ENCODE measurements at places on chromosomes 1 and 21.

- DNase-seq: no peak
These were observed 58.3 kb downstream of the MACF1 start for GRCh38 chr1:39262802-39263201.

DNA sequence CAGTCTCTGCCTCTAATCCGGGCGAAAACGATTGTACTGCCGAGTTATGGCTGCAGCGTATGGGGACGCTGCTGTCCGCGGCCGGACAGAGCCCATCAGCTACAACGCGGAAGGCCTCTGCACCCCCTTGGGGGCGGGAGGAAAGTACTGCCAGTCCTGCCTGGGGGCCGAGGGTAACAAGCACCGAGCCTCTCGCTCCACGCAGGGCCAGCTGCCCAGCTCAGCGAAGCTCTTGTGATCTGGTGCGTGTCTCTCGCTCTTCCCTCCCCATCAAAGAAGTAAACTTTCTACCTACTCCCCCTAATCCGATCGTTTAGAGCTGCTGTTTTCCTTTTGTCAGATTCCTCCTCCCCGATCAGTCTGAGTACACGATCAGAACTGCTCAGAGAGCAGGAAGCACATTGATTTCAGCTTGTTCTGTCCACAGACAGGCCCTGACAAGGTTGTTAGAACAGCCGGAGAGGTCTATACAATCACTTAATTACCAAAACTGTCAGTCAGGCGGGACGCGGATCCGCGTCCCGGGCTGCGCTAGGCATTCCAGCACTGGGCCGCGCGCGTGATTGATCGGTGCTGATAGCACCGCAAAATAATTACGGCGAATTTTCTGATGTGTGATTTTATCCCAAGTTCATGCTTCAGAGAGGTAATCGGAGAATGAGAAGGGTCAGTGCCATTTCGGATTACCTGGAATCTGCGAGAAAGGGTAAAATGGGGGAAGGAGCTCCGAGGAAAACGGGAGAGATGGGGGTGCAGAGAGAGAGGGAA, 8.7 kb upstream of the BARHL2 start:
- no peak for DNase-seq

GRCh38 chr1:173049322-173049633, 1.5 kb downstream of the TNFSF18 start:
- DNase-seq: no peak

- peak; percentile 56 for DNase-seq
These were observed 27.3 kb downstream of the GPR157 start for GRCh38 chr1:9101510-9102146.

DNA sequence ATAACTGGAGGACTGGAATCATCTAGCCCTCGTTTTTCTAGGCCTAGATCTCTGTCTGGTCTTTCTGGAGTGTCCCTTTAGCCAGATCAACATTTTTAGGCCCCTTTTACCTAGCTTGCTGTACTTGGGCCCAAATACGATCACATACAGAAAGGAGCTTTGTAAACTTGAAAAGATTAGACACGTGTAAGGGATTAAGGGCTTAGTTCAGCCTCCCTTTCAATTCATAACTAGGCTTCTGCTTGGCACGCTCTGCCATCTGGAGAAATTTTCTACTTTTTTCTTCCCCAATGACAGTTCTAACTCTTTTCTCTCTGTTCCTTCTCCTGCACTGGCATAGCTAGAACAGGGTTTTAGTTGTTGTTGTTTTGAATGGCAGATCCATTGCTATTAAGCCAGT, 153.3 kb upstream of the BEND5 start:
- DNase-seq: no peak

DNA sequence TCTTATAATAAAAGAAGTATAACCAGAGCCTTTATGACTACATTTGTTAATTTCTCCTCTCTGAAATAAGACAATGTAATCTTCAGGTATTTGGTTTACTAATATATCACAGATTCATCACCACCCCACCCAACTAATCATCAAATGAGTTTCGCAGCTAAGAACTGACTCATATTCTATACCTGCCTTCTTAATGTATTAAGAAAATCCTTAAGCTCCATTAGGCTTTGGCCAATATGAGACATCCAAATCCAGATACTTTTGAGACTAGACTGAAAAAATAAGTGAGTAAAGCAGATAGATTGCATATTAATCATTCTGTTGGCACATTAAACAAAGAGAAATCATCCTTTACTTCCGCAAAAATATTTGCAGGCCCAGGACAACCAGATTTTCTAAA, 18.7 kb upstream of the FMO2 start:
- DNase-seq: no peak

- no peak for DNase-seq
These were observed 658.5 kb downstream of the USP25 start for GRCh38 chr21:16388291-16388690.
